ENCODE measurements at places on chromosomes 12 and 14. TPM values are rescaled to one million over a fixed set of nuclear protein-coding genes. Genes with fewer than 3 reads are reported as not detected.

The ATL1 gene
- total RNA-seq = 70.6 TPM

The KCNH5 gene
- total RNA-seq = 20.9 TPM

The WIF1 gene
- 0.98 TPM for total RNA-seq

The SERPINA4 gene
- total RNA-seq = not detected

The VDR gene
- not detected for total RNA-seq

The SYCP3 gene
- total RNA-seq = 0.49 TPM

The KCNJ8 gene
- total RNA-seq = 4.2 TPM

The YEATS4 gene
- total RNA-seq = 23.4 TPM

The MARCHF9 gene
- 12.3 TPM for total RNA-seq

The FGF23 gene
- total RNA-seq = not detected

The CEBPE gene
- not detected for total RNA-seq

The CPM gene
- 1.7 TPM for total RNA-seq

The GSG1 gene
- total RNA-seq = not detected

The A2M gene
- total RNA-seq = 37.6 TPM

The KIF21A gene
- total RNA-seq = 154 TPM

The ACIN1 gene
- total RNA-seq = 61.0 TPM

The RNASE7 gene
- not detected for total RNA-seq

The MANSC4 gene
- total RNA-seq = not detected

The ALDH1L2 gene
- total RNA-seq = 6.4 TPM
